ENCODE measurements at places on chromosomes 1 and 21.

DNA sequence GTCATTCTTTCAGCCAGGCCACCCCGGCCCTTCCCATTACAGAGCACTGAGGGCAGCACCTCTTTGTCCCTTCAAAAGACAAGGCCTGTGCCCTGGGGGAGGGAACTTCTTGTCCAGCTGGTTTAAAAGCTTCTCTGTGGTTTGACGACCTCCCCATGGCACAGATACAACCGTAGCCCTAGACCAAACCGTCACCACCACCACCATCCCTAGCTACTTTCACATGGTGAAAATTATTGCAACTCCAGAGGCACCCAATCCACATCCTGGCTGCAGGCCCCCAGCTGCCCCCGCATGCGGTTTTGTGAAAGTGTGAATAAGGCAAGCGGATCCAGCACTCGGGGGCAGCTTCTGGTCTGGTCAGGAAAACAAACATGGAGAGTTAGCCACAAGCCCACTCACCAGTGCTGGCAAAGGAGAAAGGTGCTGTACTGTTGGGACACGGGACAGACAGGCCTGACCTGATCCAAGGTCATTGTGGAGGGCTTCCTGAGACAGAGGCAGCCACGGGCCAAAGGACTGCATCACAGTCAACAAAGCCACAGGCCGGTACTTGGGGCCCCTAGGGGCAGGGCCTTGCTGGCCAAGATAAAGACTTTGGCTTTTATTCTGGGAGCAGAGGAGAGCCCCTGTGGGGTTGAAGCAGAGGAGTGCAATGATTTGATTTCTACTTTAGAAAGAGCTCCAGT lies 31.2 kb downstream of the CDCA8 start:
- no peak for DNase-seq

DNA sequence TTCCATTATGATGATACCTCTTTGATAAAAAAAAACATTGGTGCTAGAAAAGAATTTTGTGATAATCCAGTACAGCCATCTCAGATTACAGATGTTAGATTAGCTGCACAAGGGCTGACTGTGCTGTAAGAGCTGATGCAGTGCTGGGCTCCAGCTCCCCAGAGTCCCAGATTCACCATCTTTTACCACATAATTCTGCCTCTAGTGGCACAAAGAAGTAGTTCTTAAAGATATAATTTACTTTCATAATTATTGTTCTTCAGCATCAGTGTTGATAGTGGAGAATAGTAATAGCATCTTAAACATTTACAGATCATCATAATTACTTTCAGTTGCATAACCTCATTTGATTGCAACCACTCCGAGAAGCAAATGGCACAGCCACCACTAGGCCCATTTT lies 262.1 kb downstream of the BRINP2 start:
- DNase-seq, result no peak

DNA sequence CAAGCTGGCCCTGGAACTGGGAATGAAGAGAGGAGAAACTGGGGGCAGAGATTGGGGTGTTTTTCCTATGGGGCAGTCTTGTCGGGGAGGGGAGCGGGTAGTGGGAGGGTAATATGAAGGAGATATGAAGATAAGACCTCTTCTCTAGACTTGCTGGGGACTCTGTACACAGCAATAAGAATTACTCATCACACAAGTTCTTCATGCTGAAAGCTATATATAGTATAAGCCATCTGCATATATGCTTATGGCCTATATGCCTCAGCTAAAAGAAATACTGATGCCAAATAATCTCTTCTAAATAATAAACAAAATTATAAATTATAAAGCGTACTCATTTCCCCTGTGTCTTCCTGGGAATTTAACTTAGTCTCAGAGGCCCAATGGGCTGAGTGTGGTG lies 7.9 kb downstream of the RHEX start:
- DNase-seq, result no peak

GRCh38 chr1:47842228-47842919 lies 154.8 kb downstream of the TRABD2B start:
- no peak for DNase-seq

DNA sequence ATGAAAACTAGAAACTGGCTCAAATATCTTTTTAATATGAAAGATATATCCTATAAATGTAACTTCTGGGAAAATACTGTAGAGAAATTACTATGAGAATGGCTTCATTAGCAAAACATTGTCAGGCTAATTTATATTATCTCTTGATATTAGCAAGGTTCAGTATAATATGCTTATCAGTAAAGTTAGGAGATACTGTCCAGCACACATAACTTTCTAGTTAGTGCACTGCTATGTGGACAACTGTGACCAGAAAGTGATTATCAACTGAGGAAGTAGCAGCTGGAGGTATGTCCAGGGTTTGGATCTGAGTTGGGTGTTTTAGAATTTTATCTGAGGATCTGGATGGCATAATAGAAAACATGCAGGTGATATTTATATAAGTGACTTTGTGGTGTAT lies 7.5 kb downstream of the LRRC8C start:
- DNase-seq, result no peak

- no peak for DNase-seq
Measured at GRCh38 chr1:46362158-46362557, 21.6 kb downstream of the NSUN4 start.

DNA sequence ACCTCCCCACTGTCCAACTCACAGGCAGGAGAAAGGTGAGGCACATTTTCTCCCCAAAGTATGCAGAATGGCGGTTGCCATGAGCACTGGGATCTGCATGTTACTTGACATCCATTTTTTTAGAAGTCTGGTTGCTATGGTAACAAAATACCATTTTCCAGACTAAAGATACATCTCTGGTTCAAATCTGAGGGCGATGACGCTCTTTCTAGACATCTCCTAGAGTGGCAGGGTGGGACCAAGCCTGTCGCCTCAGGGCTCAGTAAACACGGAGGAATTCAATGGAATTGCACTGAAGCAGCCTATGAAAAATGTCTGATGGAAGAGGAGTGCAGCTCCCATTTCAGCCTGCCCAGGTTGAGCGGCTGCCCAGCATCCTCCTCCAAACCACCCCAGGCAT lies 21.5 kb upstream of the FAM43B start:
- DNase-seq, result no peak

GRCh38 chr1:160862203-160863060 lies at the start of gene CD244:
Gene CD244 (minus strand): TSS chr1:160862887. CDS start chr1:160862677, 210 bp downstream.
- DNase-seq, result no peak

GRCh38 chr1:111369177-111369576 lies 58.4 kb downstream of the OVGP1 start:
- no peak for DNase-seq

DNA sequence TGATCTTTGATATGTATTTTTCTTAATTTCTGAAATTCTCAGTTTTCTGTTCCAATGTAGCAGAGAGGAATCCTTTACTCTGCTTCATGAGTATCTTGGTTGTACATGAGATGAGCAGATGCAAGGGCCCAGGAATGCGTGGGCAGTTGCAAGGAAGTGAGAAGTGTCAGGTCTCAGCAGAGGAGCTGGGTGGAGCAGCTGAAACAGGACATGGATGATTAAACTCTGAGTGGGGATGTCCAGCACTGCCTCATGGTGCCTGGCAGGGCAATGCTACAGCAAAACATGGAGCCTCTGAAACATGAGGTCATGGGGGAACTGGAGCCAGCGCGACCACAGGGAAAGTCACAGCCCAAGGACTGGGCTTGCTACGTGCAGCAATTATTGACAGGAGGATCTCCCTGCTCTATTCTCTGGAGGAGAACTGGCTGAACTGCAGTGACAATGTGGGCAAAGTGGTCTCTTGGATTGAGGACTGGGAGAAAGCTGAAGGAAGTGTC lies 48.4 kb downstream of the COLGALT2 start:
- no peak for DNase-seq

DNA sequence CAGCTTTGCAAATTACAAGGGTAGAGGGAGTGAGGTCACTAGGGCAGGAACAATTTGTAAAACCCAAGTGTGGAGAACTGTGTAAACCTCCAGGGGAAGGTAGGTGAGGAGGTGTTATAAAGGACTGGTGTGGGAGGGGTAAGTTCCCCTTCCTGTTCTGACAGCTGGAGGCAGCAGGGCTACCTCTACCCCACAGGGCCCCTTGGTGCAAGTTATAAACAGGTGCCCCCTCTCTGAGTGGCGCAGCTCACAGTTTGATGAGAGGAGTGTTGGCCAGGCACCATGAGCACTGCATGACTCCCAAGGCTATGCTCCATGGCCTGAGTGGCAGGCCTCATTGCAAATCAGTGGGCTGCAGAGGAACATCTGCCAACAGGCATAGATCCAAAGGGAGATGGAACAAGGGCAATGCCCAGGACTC lies 41.0 kb downstream of the MFSD2A start:
- DNase-seq, result no peak

- DNase-seq, result no peak
Measured at GRCh38 chr1:175734642-175735041, 8.8 kb downstream of the TNR start.

GRCh38 chr1:17774452-17774851 lies 19.3 kb downstream of the ACTL8 start:
- no peak for DNase-seq

- DNase-seq, result no peak
Measured at GRCh38 chr1:243526180-243526579, 270.3 kb downstream of the SDCCAG8 start.

DNA sequence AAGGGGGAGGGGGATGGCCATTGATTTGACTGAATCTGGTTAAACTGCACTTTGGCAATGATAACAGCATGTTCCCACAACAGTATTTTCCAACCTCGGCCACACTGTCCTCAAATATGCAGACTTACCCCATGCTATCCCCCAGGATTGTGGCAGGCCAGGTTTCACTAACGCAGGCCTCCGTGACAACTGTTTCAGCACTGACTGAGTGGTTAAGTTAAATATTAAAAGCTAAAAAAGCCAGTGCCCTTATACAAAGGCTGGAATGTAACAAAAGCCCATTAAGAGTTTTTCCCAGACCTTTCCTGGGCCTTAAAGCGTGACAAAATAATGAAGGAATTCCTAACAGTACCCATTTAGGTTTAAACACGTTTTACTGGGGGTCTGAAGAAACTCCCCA lies 202.9 kb downstream of the USP25 start:
- DNase-seq, result no peak

DNA sequence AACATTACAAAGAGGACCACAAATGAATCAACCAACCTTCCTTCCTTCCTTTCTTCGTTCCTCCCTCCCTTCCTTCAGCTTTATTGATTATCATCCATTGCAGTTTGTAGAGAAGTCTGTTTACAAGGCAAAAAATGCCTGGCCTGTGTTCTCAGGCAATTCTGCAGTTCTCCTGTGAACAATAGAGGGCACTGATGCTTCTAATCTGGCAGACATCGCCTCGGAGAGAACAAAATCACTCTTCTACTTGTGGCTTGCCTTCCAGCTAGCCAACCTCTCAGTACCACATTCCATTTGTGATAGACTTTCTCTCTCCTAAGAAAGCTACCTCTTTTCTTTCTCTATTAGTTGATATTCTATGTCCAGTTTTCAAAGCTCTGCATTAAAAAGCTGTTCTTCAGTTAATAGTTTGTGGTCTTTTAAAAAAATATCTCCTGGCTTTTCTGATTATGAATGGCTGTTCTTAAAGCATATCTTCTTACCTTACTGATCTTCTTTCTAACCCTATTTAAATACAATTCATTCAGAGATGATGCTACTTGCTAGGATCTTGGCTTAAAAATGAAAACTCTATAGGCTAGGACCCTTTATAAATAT lies 26.9 kb upstream of the ESRRG start:
- peak; percentile 71 for DNase-seq

DNA sequence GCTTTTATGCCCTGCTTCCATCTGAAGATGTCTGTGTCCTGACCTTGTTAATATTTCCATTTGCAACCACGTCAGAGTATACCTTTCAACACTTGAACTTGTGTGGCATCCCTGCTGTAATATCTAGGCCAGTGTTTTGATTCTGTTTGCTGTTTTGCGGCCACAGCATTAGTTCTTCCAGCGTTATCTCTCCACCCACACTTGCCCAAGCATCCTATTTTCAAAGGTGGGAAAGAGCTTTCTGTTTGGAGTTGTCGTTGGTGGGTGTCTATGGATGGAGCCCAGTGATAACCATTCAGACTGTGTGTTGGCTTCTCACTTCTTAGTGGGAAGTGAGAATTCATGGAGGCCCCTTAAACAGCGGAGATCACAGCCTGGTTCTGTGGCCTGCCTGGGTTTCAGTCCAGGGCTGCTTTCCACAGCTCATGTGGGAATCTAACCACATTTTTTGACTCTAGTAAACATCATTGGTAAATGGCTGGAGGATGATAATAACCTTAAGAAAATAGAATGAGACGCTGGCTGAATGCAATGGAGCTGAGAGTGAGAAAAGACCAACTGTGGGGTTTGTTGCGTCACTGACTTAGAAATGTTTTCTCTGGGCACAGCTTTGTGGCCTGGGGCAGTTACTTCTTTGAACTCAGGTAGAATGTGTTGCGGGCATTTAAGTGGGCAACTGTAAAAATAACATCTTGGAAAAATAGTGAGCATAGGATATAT lies 7.6 kb downstream of the TENT5C start:
- DNase-seq, result no peak

DNA sequence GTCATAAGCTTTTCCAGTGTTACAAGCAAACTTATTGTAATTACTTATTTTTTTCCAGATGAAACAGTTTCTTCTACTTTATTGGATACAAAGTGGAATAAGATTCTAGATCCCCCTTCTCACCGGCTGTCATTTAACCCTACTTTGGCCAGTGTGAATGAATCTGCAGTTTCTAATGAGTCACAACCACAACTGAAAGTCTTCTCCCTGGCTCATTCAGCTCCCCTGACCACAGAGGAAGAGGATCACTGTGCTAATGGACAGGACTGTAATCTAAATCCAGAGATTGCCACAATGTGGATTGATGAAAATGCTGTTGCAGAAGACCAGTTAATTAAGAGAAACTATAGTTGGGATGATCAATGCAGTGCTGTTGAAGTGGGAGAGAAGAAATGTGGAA lies 95.5 kb downstream of the ZFYVE9 start:
- no peak for DNase-seq

- peak; percentile 67 for DNase-seq
Measured at GRCh38 chr1:39539252-39539790, 37.3 kb downstream of the PABPC4 start.

DNA sequence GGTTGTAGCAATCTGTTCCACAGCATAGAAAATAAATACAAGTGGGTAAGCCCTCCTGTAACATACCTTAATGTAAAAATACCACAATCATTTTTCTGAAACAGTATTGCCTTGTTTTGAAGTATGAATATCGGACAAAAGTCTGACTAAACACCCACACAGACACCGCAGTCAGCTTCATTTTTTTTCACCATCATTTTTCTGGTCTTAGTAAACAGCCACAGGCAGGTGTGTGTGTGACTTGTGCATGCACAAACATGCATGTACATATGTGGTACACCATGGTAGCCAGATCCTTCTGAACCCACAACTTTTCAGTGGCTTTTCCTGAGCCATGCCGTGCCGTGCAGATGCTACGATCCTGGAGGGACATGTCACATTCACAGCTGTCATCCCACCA lies 261.7 kb downstream of the PCP4 start:
- no peak for DNase-seq

All from NCI-H2081 (cell line).